ENCODE measurements at places on chromosomes 11 and 22. TPM values are rescaled to one million over a fixed set of nuclear protein-coding genes. Genes with fewer than 3 reads are reported as not detected.

DNA sequence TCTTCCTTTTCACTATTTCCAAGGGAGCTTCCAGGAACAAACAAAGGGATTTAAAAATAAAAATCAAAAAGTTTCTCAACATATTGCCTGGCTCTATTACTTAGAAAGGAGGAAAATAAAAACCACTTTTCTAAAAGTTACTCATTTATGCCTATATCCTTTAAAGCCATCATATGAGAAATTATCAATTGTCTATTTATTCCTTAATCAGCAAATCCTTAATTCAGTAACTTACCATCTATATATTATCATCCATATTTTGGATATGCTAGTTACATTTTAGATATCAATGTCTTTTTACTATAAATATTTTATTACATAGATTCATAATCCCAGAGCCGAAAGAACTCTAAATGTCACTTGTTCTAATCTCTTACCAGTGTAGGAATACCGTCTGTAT is 481.5 kb upstream of the ANO5 start:
- H3K36me3 ChIP-seq, result no peaks in the 10 kb centered on the region
- H3K27ac ChIP-seq, result no peak overlapping the region
- no peaks in the 10 kb centered on the region for H3K27me3 ChIP-seq
- H3K4me3 ChIP-seq, result no peak overlapping the region
- no peaks in the 10 kb centered on the region for H3K4me1 ChIP-seq
- DNase-seq, result no peak

GRCh38 chr22:29149841-29150555 is 55.7 kb upstream of the EMID1 start:
- H3K36me3 ChIP-seq, result no peaks in the 10 kb centered on the region
- H3K27me3 ChIP-seq, result no peaks in the 10 kb centered on the region
- no peak overlapping the region for H3K4me3 ChIP-seq
- DNase-seq, result no peak
- no peak overlapping the region for H3K27ac ChIP-seq
- H3K4me1 ChIP-seq, result peaks cover 21% of the 10 kb centered on the region

DNA sequence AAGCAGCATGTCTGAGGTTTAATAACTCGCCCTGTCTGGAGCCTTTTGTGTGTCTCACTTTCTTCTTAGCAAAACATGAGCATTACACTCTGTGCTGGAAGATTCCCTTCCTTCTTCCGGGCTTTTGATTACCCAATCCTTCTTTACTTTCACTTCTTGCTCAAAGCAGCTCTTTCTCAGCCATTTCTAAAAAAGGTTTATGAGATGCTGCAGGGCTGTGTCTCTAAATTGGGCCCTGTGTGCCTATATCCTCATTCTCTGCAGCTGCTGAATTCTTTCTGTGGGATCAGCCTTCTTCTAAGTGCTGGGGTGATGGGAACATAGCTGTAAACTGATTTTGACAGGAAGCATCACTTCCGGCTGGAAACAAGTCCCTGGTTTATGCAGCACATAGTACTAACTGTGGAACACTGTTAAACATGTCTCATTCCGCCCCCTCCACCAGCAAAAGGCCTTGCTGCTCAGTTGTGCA is 71.8 kb downstream of the PIWIL4 start:
- peak overlapping the region; percentile 71 for H3K4me3 ChIP-seq
- DNase-seq, result peak; percentile 67
- no peaks in the 10 kb centered on the region for H3K36me3 ChIP-seq
- H3K4me1 ChIP-seq, result peaks cover 47% of the 10 kb centered on the region

DNA sequence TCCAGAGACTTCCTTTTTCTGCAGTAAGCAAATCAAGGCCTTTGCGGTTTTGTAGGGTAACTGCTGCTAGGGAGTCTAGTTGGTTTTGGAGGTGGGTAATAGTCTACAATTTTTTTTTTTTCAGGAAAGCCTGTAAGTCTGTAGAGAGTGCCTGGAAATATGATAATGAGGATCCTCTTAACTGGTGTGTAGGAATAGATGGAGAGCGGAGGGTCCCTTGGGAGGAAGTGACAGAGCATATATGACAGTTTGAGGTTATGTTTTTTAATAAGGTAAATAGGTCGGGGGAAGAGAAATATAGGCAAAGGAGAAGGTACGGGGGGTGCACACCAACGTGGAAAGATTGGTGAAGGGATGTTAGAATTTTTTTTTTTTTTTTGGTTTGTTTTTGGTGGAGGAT is 25.9 kb downstream of the ZNF195 start:
- no peak overlapping the region for H3K4me3 ChIP-seq
- H3K27ac ChIP-seq, result no peak overlapping the region
- no peaks in the 10 kb centered on the region for H3K27me3 ChIP-seq
- DNase-seq, result no peak
- H3K4me1 ChIP-seq, result no peaks in the 10 kb centered on the region

GRCh38 chr11:19829109-19829837 is 116.6 kb downstream of the NAV2 start:
- no peak overlapping the region for H3K27ac ChIP-seq
- DNase-seq, result no peak
- no peaks in the 10 kb centered on the region for H3K27me3 ChIP-seq
- no peaks in the 10 kb centered on the region for H3K36me3 ChIP-seq

GRCh38 chr22:32531228-32531627 is 56.6 kb downstream of the FBXO7 start:
- H3K27ac ChIP-seq, result no peak overlapping the region
- no peaks in the 10 kb centered on the region for H3K27me3 ChIP-seq
- H3K4me3 ChIP-seq, result no peak overlapping the region
- no peaks in the 10 kb centered on the region for H3K36me3 ChIP-seq
- H3K4me1 ChIP-seq, result no peaks in the 10 kb centered on the region

Gene MTFP1
- 10.8 TPM for polyA plus RNA-seq

Gene SCO2
- 211 TPM for polyA plus RNA-seq

Gene OR6A2
- not detected for polyA plus RNA-seq

Gene B3GAT1
- polyA plus RNA-seq, result not detected

Gene CALCA
- polyA plus RNA-seq, result not detected

Gene OR52I1
- polyA plus RNA-seq, result not detected

Gene SHISA8
- polyA plus RNA-seq, result not detected

Gene OOSP1
- not detected for polyA plus RNA-seq

Gene MFRP
- not detected for polyA plus RNA-seq

Gene NEFH
- 1.2 TPM for polyA plus RNA-seq

Gene OR2AG2
- not detected for polyA plus RNA-seq

Gene DERL3
- polyA plus RNA-seq, result 0.23 TPM

Measured in CD14-positive monocyte (primary cell).